ENCODE measurements at places on chromosomes 16 and 17.
A peak's percentile ranks its signal among the peaks of the same experiment; 100 is the strongest.

DNA sequence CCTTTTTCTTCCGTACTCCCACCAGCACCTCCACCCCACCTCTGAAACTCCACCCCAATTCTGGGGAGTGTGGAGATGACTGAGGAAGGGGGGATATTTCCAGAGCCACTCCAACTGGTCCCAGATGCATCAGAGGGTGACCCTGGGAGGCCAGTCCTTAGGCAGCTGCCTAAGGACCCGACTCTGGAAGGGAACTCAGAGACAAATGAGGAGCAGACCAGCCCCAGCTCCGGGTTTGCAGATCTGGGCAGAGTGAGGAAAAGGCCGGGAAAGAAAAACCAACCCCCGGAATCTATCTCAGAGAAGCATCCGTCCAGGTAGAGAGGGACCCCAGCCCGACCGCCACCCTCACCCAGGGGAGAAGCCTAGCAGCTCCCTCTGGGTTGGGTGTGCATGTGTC, 41.5 kb downstream of the SOCS3 start:
- no peak for DNase-seq

DNA sequence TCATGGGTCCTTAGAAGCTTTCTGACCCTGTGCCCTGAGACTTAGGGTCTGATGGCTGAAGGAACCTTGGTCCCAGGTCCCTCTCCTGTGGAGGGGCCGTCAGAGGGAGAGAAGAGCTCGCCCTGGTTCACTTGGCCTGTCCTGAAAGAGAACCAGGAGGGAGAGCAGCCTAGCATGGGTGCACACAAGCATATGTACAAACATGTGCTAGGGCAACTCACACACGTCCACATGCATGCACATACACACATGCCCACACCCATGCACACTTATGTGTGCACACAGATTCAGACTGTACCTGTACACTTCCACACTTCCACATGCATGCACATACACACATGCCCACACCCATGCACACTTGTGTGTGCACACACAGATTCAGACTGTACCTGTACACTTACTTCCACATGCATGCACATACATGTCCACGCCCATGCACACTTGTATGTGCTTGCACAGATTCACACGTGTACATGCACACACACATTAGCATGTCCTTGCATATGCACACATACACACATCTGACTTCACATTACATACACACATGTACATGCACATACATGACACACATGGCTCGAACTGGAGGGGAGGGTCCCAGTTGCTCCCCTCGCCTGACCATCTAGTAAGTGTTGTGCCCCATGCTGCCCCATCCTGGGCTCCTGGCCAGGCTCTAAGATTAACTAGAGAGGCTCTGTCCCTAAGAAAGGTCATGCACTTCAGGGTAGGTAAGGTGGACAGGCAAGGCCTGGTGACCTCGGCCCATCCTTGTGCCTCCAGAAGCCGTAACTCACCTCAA, 122.0 kb downstream of the METRNL start:
- no peak for DNase-seq

DNA sequence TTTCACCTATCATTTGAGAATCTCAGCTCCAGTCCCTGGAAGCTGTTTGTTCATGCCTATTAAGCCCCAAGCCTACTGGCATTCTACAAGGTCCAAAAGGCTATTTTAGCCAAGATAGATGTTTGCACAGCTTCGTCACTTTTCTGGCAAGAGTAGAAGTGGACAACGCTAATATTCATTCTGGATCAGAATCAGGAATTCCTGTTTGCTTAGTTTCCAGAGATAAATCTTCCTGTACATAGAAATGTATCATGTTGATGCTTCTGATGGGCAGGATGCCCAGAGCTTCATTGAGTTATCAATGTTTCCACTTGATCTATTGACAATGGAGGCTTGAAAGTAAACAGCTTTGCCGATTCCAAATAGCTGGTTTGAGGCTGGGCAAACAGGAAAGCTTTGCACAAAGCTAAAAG, 260.7 kb upstream of the CA10 start:
- DNase-seq: no peak

GRCh38 chr16:17377360-17378324, 93.1 kb downstream of the XYLT1 start:
- DNase-seq: peak; percentile 19

DNA sequence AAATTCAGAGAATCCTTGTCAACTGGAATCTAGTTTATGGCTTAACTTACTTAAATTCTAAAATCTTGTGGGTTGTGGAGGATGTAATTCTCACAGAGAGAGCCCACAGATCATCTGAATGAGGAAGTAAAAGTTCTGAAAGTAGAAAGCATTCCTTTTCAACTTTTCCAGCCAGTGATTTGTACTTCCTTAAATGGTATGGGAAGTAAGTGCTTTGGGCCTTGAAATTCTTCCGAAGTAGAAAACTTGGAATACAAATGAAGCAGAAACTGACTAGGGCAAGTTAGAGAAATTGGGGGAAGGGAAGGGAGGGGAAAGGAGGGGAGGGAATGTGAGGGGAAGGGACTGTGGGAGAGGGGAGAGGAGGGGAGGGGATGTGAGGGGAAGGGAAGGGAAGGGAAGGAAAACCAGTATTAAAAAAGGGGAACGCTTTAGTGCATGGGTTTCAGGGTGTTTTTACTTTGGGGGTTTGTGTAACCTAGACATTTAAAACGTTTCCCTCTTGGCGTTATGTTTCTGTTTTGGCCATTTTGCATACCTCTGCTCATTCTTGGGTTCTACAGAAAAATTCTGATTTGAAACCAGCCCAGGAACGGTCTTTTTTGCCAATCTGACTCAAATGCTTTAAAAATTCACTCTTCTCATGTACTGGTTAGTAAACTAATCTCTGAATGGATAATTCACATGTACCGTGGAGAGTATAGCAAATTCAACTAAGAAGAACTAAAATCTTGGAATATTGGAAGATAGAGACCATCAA, 15.5 kb upstream of the SNTB2 start:
- no peak for DNase-seq

GRCh38 chr16:67767953-67768352, 38.4 kb downstream of the RANBP10 start:
- DNase-seq: no peak

GRCh38 chr17:39782980-39783379, 45.2 kb downstream of the GRB7 start:
- DNase-seq: no peak

Measured in NCI-H748 treated with DMSO at 0.1 percent for 48 hours (cell line).